ENCODE measurements at places on chromosomes 3 and 15. TPM values are rescaled to one million over a fixed set of nuclear protein-coding genes. Genes with fewer than 3 reads are reported as not detected.

DNA sequence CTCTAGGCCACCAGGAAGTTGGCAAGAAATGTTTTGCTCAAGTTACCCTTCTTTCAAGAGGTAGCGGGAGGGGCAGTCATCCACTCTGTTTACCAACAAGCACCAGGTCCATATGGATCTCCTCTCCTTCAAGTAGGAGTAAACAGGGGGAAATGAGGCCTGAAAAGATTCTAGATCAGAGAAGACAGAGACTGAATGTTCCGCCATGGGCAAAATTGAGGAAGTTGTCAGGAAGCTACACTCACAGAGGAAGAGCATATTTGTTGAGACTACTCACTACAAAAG, 81.6 kb downstream of the KLF15 start:
- no peak for DNase-seq

GRCh38 chr15:56428821-56429458, 36.0 kb downstream of the MNS1 start:
- DNase-seq = peak; percentile 4

DNA sequence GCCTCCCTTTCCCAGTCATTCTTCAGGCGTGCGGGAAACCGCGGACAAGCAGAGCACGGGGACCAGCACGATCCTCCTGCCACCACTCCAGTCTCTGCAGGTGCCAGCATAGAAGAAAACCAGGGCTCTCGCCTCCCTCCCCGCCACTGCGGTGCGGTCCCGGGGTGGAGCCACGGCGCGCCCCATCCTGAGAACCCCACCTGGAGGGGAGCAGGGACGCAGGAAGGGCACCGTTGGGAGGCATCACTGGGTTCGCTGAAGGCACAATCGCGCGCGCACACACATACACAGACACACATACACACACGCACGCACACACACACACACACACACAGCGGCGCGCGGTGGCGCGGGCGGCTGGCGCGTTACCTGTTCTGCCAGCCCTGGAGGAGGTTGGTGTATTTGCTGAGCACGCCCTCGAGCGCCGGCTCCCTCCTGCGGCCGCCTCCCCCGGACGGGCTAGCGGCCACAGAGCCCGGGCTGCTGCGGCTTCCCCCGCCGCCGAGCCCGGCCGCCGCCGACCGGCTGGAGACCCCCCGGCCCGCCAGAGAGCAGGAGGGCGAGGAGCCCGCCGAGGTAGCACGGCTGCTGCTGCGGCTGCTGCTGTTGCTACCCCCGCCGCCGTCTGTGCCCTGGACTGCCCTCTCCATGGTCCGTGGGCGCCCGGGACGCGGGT, 394 bp downstream of the OSBPL10 start:
- peak; percentile 85 for DNase-seq

- no peak for DNase-seq
Measured at GRCh38 chr15:76974456-76975036, 20.4 kb upstream of the PSTPIP1 start.

DNA sequence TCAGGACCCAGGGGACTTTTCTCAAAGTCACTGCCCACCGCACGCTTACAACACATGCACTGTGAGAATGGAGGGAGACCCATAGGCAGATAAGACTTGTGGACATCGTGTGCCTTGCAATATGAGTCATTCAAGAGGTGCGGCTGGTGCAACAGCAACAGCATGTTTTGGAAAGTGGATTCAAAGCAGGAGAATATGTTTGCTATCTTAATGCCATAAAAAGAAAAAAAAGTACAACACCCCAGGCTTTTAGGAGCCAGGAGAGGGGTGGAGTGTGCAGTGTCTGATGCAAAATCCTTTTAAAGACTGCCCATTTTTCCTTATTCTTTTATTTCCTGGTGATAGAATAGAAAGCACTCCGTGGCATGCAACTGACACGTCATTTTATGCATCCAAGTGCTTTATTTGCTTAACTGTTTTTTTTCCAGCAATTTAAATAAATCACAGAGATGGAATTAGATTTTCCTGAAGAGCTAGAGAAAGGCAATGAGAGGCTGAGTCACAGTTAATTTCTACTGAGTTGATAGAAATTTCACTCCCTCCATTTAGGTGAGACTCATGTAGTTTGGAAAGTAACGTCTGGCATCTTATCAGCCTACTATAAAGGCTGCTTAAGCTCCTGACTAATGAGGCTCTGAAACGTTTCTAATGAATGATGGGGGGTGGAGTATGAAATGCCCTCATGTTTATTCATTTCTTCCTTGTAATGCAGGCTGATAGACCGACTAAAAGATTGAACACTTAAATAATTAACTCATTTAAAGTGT, 96.4 kb downstream of the NSUN3 start:
- DNase-seq = no peak

- no peak for DNase-seq
Measured at GRCh38 chr3:152159328-152159727, 109.4 kb upstream of the MBNL1 start.

GRCh38 chr3:106913111-106913698, 464.0 kb upstream of the CCDC54 start:
- peak; percentile 58 for DNase-seq

GRCh38 chr15:40929660-40930429, 705 bp downstream of the DLL4 start:
- DNase-seq = peak; percentile 81

DNA sequence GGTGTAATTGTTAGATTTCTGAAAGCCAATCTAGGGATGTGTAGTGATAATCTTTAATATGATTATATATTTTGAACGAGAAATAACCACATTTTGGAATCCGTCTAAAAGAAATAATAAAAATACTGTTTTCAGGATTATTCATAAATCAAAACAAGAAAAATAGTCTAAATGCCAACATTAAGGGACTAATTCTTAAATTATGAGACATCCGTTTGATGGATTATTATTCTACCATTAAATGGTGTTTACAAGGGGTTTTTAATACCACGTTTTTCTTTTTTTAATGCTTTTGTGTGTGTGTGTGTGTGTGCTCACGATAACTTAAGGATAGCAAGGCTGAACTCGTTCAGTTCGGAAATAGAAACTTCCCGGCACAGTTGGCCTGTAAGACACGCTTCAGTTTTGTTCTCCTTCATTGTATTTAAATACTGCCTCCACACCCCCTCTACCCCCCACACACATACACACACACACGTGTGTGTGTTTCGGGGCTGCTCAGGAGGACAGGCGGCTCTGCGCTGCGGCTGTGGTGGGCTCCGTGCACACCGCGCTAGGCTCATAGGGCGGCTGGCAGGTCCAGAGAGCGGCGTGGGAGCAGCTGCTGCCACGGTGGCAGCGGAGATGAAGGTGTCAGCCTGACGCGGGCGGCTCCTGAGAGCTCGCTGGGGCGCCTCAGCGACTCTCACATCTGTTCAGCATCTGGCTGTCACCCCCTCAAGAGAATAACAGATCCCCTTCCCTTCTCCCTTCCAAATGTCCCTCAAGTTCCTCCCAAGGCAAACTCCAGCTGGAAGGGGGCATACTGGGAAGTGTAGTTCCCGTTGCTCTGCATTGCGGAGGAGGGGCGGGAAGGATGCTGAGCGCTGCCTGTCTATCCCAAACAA, 23.0 kb upstream of the ANP32A start:
- DNase-seq = peak; percentile 82

DNA sequence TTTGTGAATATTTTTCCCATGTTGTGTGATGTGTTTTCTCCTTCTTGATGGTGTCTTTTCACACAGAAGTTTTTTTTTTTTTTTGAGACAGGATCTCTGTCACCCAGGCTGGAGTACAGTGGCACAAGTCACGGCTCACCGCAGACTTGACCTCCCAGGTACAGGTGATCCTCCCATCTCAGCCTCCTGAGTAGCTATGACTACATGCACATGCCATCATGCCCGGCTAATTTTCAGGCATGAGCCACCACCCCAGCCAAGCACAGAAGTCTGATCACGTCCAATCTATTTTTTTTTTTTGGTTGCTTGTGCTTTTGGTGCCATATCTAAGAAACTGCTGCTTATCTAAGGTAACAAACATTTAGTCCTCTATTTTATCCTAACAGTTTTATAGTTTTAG, 24.6 kb downstream of the TOMM70 start:
- no peak for DNase-seq

DNA sequence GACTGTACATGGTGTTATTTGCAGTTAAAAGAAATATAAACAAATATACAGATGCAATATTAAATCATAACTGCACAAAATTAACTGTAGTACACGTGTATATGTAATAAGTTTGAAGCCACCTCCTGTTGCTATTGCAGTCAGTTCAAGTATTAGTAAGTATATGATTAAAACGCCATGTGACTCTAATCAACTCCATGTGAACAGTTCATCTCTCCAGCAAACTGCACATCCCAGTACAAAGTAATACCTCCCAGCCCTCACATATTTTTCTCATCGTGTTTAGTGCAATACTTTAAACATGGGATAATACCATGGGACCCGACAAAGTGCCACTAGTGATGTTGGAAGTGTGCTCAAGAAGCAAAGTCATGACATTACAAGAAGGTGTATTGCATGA, 34.6 kb downstream of the PDCD10 start:
- DNase-seq = no peak

DNA sequence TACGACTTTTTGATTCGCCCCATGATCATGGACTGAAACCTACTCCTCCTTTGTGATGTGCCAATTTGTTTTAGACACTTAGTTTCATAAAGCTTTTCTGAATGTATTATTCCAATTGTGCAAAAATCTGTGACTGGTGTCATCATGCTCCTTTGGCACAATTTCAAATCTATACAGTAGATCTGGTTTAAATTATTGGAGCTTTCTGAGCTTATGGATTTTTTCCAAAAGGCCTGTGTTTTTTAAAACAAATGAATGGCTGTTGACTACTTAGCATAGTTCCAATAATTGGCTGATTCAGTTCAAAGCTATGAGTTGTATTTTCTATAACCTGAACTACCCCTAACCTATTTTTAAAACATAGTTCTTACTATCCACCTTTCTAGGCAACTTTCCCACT, 282.7 kb downstream of the CNTN3 start:
- no peak for DNase-seq

The TEX9 gene
- 7.2 TPM for total RNA-seq

The CSTA gene
- total RNA-seq = not detected

The LRRC34 gene
- 8.5 TPM for total RNA-seq

The CD96 gene
- total RNA-seq = not detected

The FETUB gene
- not detected for total RNA-seq

The XCR1 gene
- total RNA-seq = not detected

Data from H7 (cell line).